C1 segment of cervical spinal cord (tissue), 14 donors: ENCODE measurements at places on chromosomes 13 and 19.

DNA sequence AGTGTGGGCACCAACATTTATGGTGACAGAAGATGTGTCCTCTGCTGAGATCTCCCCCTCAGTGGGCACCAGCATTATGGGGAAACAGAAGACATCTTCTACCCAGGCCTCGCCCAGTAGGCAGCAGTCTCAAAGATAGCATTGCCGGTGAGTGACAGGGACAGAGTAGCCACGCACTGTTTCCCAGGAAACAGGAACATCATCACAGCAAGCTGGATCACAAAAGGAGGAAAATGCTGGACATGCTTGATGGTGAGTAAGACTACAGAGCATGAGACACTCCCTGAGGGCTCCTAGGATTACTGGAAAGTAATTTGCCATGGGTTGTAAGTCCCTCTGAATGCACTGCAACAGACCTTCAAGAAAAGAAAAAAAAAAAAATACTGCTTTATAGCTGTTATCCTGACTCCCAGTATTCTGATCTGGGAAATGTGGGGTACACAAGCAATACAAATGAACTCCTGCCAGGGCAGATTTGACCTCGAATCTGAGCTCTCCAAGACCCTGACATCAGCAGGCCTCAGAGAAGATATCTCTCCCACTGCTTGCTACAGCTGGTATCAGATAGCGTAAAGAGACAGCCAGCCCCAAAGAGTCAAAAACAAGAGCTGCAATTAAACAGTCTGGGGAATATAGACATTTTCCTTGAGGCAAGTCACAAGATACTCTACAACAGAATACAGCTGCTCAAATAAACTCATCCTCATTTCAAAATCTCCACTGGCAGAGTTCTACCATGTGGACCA is 180.4 kb downstream of the RBM26 start:
- no peak for DNase-seq

- DNase-seq: no peak
These were observed at the start of gene RINL for GRCh38 chr19:38877781-38878574. TSS of gene RINL (minus strand) at chr19:38878275. CDS start at chr19:38876742, 1,533 bp downstream.

- no peak for DNase-seq
These were observed 218.1 kb downstream of the SHISA2 start for GRCh38 chr13:25833761-25834160.

GRCh38 chr19:54189145-54189734 is at the start of gene MBOAT7:
TSS of gene MBOAT7 (minus strand) at chr19:54189580. CDS start at chr19:54188508, 1,072 bp downstream.
- no peak for DNase-seq

DNA sequence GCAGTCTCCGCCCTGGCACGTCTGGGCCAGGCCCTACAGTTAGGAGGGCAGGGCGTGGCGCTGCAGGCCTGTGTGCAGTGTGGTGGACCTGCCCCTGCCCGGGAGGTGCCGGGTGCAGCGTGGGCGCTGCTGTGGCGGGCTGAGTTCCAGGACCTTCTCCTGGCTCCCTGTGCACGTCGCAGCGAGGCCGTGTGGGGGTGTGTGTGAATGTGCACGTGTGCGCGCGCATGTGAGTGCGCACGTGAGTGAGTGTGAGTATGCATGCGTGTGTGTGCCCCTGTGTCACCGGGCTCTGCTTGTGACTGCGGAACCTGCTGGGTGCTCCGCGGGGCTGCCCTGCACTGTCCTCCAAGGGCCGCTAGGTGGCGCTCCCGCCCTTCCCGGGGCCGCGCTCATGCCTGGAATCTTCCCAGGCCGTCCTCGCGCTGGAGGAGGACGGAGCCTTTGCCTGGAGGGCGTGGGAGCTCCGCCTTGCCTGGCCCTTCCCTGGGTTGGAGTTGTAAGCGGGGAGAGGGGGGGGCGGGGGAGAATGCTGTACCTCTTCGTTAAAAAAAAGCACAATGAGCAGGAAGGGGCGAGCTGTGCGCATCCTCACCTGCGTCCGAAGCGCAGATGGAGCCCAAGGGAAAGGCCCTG is 79.3 kb downstream of the KDM4B start:
- peak; percentile 49 for DNase-seq

GRCh38 chr13:38753878-38754277 is 67.0 kb downstream of the FREM2 start:
- DNase-seq: no peak

- no peak for DNase-seq
These were observed 101.5 kb upstream of the TSHZ3 start for GRCh38 chr19:31450696-31451095.

- no peak for DNase-seq
These were observed 145.5 kb upstream of the SPRY2 start for GRCh38 chr13:80486402-80486801.

DNA sequence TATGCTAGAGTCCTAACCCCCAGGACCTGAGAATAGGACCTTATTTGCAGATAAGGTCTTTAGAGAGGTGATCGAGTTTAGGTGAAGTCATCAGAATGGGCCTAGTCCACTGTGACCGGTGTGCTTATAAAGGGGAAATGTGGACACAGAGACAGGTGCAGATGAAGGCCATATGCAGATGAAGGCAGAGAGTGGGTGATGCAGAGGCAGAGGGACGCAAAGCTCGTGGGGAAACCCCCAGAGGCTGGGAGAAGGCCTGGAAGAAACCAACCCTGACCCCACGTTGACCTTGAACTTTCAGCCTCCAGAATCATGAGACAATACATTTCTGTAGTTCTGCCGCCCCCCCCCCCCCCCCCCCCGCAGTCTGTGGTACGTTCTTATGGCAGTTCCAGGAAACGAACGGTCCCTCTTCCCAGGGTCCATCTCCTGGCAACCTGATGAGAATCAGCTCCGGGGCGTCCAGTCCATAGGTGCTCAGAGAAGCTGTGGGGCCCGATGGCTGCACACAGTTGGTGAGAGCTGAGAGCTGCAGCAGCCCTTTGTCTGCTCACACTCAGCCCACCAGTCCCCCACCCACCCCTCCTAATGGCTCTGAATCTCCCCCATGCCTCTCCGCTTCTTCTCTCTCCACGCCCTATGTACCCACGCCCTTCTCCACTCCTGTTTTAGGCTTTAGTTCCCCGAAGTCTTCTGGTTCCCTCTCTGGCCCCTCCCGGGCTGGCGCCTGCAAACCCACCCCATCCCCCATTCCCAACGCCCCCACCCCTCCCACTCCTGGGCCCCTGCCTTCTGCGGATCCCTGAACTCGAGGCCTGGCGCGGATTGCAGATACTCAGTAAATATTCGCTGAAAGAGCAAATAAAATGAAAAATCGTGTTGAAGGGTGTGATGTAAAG is 218.3 kb upstream of the MAB21L1 start:
- no peak for DNase-seq

DNA sequence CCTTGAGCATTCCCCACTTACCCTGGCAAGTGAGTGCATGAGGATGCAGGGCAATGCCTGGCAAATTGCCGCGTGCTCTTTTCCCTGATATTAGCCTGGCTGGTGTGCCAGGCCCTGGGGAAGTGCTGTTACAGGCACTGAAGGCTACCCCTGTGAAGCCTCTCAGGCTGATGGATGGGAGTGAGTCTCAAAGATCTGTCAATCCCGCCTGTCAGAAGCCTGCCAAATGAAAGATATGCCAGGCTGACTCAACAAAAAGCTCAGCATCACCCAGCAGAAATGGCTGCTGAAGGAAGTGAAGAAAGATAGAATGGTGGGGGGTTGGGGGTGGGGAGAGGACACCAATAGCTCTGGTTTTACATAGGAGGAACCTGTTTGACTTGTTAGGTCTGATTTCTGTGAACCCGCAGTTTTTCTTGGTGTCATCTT is 112.1 kb downstream of the LACC1 start:
- DNase-seq: no peak

DNA sequence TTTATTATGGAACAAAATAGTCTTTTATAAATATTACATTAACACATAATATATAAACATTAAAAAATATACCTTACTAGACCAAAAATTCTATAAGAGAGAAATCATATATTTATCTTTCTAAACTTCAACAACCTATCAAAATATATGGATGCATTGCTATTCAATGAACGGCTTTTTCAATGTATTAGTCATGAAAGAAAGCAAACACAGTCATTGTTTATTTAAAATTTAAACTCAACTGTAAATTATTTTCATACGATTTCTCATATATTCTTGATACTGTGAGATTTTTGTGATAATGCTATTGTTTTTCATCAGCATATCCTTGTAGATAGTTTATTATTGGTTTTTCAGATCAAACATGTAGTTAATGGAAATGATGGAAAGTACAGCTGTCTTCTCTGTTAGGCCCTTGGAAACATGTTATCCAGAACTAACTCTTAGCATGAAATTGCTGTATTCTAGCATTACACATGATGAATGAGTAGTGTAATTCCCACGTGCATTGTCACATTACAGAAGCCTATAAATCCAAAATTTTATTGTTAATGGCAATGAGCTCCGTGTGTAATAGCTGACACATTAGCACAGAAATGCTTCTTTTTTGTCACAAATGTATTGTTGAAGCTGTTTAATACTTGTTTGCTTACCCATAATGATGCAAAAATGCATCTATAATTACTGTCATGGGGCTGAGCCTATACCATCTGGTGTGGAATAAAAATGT is 1639.9 kb downstream of the SLITRK5 start:
- no peak for DNase-seq

- DNase-seq: no peak
These were observed 139.6 kb downstream of the CACNA1A start for GRCh38 chr19:13366529-13367143.
